NCI-H460 (cell line): ENCODE measurements at places on chromosomes 3 and 15. TPM values are rescaled to one million over a fixed set of nuclear protein-coding genes. Genes with fewer than 3 reads are reported as not detected.

- DNase-seq = no peak
Measured at GRCh38 chr3:158918451-158918850, 116.6 kb downstream of the MFSD1 start.

- no peak for DNase-seq
Measured at GRCh38 chr3:194318511-194319161, 32.5 kb downstream of the CPN2 start.

GRCh38 chr3:46925585-46925934, 48.0 kb downstream of the PTH1R start:
- DNase-seq = no peak

- no peak for DNase-seq
Measured at GRCh38 chr15:59548501-59549226, 62.9 kb upstream of the GCNT3 start.

GRCh38 chr3:21944251-21944650, 193.2 kb upstream of the ZNF385D start:
- DNase-seq = no peak

LTK gene
- total RNA-seq = 0.02 TPM in 1 of 2 replicates, not detected in the other
